Coronary artery (tissue), 2 donors: ENCODE measurements at places on chromosomes 4 and X.

GRCh38 chr4:83574247-83574646, 38.3 kb downstream of the GPAT3 start:
- no peak for DNase-seq

GRCh38 chr4:98446499-98447375, 185.6 kb downstream of the RAP1GDS1 start:
- DNase-seq, result no peak

- DNase-seq, result no peak
Observed at GRCh38 chr4:3634894-3635820, 102.9 kb upstream of the LRPAP1 start.

DNA sequence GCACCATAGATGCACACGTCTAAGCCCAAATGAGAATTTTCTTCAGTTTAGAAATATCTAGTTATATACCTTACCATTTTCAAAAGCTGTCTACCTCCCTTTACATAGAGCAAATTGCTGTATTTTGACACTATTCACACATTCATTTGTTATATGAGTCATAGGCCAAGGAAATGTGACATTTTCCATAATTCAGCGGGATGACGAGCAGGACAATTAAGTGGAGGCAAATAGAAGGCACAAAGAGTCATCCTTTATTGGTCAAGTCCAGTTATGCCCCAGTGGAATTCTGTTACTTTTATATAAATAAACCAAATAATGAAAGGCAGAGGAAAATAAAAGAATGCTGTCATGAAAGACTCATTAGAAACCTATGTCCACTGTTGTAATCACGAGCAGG, 27.9 kb downstream of the FGF13 start:
- no peak for DNase-seq

DNA sequence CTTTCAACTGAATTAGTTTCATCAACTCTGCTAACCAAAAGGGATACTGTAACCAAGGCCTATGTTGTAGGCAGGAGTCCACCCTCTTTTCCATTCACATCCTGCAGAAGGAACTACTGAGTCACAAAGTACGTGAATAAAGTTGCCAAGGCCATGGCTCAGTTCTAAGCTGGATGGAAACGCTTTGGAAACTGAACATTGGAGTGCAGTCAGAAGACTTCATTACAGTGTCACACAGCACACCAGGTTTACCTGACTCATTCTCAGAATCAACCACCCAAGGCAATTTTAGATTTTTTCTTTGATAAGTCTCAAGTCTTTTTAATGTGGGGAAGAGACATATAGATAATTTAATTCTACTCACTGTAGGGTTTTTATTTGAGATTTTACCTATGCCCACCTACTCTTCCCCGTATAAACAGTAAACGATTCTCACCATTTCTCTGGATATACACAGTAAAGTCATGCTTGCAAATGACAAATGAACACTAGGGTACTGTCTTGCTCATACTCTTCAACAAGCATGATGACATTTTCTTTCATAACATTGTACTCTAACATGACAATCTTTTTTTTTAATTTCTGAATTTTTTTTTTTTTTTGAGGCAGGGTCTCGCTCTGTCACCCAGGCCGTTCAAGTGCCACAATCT, 58.9 kb upstream of the RBM47 start:
- DNase-seq, result no peak

DNA sequence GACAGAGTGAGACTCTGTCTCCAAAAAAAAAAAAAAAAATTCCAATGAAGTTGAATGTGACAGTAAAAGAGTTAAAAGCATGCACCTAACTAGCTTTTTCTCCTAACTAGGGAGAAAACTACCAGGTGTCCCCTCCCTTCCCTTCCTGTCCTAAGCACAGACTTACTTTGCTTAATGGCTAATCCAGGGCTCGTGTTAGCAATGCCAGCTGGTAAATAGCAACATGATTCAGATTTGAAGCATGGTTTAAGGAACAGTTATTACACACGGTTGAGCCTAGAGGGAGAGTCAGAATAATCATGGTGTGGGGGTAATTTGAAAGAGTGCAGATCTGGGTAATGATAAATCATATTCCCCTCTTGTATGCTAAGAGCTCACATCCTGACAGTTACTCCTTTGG, 338.3 kb downstream of the STIM2 start:
- no peak for DNase-seq

GRCh38 chr4:33628296-33628695, 2616.0 kb downstream of the ARAP2 start:
- DNase-seq, result no peak

DNA sequence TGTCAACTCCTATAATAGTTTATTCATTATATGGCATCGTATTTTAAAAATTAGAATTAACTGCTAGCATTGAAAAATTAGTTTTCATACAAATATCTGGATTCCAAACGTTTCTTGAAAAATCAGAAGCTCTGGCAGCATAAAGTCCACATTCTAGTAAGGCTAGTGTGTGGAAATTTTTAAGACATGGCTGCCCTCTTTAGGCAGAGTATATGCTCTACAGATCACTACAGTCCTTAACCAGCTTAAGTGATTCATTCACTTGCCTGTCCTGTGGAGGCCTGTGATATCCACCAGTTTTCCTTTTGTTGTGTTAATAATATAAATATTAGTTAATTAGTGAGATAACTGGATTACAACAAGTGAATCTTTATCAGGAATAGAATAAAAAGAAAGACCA, 287.2 kb downstream of the OPHN1 start:
- DNase-seq, result no peak

DNA sequence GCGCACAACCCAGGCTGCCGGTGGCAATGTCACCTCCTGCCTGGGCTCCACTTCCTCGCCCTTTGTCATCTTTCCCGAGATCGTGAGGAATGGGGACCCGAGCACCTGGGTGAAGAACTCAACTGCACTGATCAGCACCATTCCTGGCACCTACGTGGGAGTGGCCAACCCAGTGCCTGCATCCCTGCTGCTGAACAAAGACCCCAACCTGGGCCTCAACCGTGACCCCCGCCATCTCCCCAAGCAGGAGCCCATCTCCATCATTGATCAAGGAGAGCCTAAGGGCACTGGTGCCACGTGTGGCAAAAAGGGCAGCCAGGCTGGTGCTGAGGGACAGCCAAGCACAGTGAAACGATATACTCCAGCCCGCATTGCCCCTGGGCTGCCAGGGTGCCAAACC, 32.3 kb downstream of the BCORL1 start:
- DNase-seq, result no peak

GRCh38 chrX:37509349-37509748, 62.1 kb upstream of the LANCL3 start:
- DNase-seq, result no peak
